Activated CD4-positive, alpha-beta T cell treated with anti-CD3 and anti-CD28 coated beads for 36 hours (primary cell): ENCODE measurements at places on chromosomes 13 and 19. TPM values are rescaled to one million over a fixed set of nuclear protein-coding genes. Genes with fewer than 3 reads are reported as not detected.

GRCh38 chr19:15577184-15577771 lies 37.7 kb upstream of the CYP4F8 start:
- no peak for DNase-seq

DNA sequence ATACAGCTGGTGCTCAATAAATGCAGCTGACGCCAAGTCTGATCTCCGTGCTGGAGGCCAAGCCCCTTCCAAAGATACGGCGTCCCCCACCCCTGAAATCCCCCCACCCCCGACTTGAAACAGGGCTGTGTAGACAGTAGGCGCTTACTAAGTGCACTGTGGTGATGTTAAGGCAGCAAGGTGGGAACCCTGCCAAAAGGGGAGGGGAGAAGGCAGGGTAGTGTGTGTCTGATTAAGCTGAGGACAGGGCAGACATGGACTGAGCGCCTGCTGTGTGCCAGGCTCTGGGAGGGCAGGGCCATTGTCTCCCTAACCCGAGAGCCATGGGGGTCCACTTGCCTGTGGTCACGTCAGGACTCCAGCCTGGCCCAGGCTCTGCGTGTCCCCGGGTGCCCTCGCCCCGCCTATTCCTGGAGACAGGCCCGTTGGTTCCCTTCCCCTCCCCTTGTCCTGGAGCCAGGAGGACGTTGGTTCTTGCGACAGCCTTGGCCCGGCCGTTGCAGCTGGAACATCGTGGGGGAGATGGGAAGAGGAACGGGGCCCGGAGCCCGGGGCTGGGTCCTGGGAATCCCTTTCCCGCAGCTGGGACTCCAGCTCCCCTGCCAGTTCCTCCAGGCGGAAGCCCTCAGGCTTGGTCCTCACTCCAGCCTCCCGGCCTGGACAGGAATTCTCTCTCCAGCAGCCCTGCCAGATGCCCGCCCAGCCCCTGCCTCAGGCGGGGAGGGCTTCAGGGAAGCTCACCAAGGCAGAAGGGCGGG lies 1.7 kb upstream of the ELANE start:
- DNase-seq, result peak; percentile 53

- DNase-seq, result no peak
Measured at GRCh38 chr13:102138635-102139190, 263.1 kb downstream of the FGF14 start.

DNA sequence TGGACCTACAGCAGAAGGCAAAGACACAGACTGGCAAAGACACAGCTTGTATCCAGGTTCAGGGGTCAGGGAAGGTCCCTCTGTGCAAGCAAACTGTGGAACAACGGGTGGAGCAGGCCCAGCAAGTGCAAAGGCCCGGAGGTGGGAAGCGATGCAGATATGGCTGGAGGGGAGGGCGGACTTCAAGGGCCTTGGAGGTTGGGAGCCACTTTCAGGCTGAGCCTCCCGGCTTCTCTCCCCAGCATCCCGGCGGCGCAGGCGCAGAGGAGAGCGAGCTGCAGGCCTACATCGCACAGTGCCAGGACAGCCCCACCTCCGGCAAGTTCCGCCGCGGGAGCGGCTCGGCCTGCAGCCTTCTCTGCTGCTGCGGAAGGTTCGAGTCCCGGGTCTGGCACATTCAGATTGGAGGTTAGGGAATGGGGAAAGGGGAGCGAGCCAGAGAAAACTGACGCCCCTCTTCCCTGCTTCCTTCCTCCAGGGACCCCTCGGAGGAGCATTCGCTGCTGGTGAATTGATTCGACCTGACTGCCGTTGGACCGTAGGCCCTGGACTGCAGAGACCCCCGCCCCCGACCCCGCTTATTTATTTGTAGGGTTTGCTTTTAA lies 2.1 kb upstream of the PNPLA6 start:
- no peak for DNase-seq

GRCh38 chr13:26186995-26187394 lies 35.1 kb downstream of the RNF6 start:
- peak; percentile 32 for DNase-seq

DNA sequence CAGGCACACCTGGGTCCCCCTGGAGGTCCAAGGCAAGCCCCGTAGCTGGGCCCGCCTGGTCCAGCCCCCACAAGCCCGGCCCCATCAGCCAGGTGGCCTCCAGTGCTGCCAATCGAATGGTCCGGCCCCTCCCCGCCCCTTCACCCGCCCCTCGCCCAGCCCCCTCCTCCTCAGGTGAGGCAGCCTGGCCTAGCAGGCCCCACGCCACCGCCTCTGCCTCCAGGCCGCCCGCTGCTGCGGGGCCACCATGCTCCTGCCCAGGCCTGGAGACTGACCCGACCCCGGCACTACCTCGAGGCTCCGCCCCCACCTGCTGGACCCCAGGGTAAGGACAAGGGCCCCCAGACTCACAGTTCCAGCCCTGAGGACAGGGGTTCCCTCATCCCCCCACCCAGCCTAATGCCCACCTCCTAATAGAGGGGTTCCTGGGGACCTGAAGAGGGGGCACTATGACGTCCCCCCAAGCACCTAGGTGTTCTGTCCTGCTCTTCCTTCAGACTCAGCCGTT lies at the start of gene HPN:
HPN (plus strand) TSS at position 174 of the 508 bp plus-strand sequence. CDS start 786 bp downstream, outside the sequence.
- DNase-seq, result no peak

DNA sequence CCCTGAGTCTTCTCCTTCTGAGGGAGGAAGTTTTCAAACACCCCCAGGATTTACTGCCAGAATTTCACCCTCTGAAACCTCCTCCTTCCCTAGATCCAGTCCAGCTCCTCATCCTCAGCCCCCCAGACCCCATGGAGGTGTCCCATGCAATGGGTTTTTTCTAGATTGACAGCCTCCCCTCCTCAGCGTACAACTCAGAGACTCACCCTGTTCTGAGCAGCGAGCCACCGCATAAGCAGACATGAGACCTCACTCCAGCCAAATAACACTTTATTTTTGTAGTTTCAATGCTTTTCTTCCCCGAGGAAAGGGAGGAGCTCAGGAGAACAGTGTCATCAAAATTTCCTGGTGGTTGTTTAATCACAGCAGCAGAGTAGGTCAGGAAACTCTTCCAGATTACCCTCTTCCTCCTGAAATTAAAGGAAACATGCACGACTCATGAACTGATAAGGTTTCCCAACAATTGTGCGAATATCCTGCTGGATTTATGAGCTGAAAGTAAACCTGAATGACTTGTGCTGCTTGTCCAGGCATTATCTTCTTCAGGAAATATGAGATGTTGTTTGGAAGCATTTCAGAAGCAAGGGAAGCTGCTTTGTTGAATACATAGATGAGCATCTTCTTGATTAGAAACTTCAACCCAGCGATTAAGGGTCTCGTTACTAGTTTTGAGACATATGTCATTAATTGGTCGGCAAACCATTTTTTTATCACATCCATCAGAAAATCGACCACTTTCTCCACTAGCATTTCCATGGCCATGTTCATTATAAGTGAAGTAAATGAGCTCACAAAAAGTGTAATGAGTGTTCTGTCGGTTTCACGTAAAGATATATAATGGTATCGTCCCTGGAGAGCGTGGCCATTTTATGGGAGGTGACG lies 36.2 kb downstream of the ERICH4 start:
- no peak for DNase-seq

DNA sequence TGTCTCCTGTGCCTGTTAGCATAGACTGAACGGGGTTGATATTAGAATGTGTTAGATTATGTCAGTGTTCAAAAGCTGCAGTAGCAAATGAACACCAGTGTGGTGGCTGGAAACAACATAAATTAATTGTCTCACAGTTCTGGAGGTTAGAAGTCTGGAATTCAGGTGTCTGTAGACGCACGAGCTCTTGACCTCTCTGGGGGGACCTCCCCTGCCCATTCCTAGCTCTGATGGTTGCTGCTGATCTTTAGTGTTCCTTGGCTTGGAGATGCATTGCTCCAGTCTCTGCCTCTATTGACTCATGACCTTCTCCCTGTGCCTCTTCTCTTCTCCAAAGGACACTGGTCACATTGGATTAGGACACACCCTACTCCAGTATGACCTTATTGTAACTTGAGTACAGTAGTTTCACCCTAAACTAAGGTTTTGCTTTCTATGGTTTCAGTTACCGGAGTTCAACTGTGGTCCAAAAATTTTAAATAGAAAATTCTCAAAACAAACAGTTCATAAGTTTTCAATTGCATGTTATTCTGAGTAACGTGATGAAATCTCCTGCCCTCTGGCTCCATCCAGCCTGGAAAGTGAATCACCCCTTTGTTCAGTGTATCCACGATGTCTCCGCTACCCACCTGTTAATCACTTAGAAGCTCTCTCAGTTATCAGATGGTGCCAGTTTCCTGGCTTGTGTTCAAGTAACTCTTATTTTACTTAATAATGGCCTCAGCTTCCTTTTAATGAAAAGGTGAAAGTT lies 273.2 kb downstream of the MYO16 start:
- DNase-seq, result no peak

GRCh38 chr19:12800923-12801465 lies 606 bp downstream of the PRDX2 start:
- peak; percentile 62 for DNase-seq

Gene DIAPH3
- total RNA-seq, result 29.3 TPM

Gene SCEL
- total RNA-seq, result not detected
